Stimulated activated CD8-positive, alpha-beta memory T cell treated with anti-CD3 and anti-CD28 coated beads, Interleukin-7, amount 100 ng/mL, for 1 hour (primary cell): ENCODE measurements at places on chromosomes 5 and 9.

DNA sequence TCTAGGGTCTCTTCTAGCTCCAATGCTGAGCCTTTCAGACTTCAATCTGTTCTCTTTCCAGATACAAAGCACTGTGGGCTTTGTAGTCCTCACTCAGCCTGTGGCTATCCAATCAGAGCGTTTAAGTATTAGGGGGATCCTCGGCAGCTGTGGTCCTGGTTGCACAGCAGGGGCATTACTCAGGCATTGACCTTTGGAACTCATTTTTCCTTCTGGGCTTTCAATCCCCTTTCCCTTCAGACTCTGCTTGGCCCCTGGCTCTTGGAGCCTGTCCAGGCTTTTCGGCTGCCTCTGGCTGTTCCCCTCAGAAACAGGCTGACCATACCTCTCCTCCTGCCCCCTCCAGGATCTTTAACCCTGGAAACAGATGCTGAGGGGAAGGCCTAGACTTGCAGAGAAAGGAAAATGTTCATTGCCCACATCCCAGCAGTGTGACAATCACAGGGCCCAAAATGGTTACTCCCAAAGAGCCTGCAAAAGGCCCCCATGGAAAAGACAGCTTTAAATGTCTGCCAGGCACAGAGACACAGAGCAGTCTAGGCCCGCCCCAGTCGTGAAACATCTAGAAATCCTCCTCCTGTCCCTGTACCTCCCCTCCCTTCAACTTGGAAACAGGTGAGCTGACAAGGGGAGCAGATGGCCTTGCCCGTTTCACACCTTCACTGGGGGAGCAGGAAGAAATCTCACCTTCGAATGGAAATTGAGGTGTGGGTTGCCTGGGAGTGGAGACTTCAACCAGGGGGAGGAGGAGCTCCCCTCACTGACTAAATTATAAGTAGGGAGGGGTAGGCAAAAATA lies 13.7 kb downstream of the C1QTNF2 start:
- DNase-seq: no peak

- DNase-seq: no peak
These were observed 37.3 kb upstream of the ALDOB start for GRCh38 chr9:101472891-101473290.

DNA sequence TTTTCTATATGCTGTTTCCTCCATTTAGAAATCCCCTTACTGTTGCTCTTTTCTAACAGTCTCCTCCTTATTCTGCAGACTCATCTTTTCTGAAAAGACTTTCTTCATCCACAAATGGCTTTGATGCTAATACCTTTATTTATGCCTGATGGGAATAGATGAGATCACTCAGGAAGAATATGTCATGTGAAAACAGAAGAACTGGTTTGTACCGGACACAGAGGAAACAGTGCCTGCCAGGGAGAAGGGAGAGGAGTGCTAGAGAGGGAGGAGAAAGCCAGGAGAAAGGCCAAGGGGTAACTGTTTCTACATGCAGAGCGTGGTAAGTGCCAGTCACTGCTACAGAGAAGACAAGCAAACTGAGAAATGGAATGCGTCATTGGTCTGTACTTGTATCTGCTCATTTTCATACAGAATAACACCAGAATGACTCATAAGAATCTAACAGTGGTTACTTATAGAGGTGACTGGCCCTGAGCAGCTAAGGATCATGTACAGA lies 45.9 kb upstream of the PJA2 start:
- no peak for DNase-seq

DNA sequence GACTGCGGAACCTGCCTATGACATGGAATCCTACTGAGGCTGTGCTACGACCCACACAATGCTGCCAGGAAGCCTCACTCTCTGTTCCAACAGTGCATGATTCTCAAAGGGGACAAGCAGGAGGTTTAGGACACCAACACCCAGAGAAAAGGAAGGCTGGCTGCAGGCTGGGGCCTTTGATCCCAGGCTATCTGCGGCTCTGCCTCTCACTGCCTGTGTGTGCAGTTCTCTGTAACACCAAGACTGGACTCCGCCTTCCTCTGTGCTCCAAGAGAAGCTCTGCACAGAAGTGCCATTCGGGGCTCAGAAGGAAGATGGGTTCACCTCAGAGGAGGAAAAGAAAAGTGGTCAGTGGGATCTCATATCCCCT lies 20.5 kb downstream of the ANKH start:
- no peak for DNase-seq

GRCh38 chr9:34929506-34930102 lies 28.5 kb upstream of the PHF24 start:
- peak; percentile 2 for DNase-seq

DNA sequence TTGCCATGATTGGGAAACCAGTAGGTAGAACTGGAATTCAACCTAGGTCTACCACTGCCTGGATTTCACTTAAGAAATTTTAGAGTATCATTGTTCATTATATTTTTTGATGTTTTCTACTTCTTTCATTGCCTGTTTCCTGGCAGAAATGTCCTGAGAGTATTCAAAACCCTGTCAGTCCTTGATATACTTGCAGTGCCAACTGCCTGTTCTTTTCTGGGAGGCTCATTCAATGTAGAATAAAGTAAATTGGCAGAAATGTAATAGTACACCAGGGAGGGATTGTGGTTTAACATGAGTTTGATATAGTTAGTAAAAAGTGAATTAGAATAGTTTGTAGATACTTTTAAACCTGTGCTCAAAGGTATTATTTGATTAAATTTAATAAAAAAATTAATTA lies 286.3 kb downstream of the FBXL7 start:
- no peak for DNase-seq

- DNase-seq: no peak
These were observed 286.6 kb upstream of the POU5F2 start for GRCh38 chr5:94028001-94028400.

DNA sequence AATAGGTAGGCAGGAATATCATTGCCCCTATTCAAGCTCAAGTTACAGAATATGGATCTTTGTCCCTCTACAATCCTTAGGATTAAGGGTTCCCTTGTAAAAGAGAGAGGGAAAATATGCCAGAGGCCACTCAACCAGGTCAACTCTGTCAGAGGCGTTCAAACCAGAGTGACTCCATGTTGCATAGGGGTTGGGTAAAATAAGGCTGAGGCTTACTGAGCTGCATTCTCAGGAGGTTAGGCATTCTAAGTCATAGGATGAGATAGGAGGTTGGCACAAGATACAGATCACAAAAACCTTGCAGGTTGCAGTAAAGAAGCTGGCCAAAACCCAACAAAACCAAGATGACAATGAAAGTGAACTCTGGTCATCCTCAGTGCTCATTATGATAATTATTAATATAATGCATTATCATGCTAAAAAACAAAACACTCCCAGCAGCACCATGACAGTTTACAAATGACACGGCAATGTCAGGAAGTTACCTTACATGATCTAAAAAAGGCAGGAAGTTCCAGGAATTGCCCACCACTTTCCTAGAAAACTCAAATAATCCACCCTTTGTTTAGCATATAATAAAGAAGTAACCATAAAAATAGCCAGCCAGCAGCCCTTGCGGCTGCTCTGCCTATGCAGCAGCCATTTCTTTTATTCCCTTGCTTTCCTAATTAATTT lies 64.8 kb downstream of the ERP44 start:
- no peak for DNase-seq

GRCh38 chr9:131008086-131008485 lies 888 bp upstream of the LAMC3 start:
- no peak for DNase-seq

DNA sequence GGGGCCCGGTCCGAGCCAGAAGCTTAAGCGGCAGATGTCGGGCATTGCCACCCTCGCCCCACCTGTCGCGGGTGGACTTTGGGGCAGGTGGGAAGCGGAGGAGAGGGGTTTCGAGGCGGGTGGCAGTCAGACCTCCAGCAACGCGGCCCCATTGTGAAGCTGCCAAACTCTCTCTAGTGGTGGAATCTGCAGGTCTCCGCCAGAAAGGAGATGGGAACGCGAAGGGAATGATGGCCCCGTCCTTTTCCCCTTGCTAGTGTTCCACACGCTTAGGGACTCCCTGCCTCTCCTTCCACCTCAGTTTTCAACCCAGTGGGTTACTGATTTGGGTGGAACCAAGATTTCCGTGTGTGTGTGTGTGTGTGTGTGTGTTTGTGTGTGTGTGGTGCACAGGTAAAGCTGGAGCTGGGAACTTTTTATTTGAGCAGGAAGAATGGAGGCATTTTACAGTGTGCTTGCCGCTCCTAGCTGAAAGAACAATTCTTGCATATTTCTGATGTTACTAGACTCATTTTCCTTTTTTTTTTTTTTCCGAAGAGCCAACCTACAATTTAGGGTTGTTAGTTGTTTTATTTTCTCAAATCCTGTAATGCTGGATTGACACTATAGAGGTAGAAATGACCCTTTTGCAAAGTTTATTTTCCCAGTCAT lies 1.3 kb downstream of the MACIR start:
- DNase-seq: no peak

DNA sequence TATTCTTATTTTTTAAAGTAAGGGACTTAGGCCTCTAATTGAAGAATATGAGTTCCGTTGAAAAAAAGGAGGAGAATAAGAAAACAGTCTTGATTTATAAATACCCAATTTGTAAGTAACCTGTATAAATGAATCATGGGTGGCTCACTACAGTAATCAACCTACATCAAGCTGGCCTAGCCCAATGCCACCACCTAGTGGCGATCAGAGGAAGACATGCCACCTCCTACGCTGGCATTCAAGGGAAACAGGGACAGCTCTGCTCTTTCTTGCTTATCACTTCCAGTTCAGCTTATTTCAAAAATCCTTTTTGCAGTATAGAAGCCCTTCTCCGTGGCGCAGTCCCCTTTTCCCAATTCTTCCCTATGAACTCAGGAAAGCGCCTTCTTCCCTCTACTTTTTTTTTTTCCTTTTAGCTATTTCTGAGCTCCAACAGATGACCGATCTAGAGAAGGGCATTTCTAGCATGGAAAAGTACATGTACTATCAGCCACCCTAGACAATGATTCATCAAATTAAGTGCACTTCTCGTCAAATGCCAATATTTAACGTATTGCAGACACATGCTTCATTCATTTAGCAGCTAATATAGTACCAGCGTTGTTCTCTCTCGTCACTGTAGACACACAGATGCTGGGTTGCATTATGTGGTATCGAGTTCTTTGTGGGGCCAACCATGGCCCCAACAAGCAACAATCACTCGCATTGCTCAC lies 28.3 kb downstream of the PTPN3 start:
- peak; percentile 2 for DNase-seq

GRCh38 chr5:1324719-1325190 lies 20.1 kb downstream of the CLPTM1L start:
- no peak for DNase-seq

GRCh38 chr9:134187110-134187531 lies 22.8 kb upstream of the RNU6ATAC start:
- no peak for DNase-seq

DNA sequence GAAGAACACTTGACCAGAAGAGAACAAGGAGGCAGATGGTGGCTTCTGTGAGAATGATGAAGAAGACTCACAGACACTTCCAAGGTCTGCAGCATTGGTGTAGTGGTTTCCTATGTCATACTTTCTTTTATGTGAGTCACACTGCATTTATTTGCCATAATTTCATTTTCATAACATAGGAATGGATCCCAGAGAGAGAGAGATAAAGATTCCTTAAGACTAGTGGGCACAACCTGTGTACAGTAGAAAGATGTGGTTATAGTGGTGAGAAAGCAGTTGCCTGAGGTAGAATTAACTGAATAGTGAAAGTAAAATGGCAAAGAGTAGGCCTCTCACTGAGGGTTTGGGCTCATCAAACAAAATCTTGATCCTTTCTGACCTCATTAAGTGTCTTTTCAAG lies 7.6 kb upstream of the CCDC152 start:
- no peak for DNase-seq

DNA sequence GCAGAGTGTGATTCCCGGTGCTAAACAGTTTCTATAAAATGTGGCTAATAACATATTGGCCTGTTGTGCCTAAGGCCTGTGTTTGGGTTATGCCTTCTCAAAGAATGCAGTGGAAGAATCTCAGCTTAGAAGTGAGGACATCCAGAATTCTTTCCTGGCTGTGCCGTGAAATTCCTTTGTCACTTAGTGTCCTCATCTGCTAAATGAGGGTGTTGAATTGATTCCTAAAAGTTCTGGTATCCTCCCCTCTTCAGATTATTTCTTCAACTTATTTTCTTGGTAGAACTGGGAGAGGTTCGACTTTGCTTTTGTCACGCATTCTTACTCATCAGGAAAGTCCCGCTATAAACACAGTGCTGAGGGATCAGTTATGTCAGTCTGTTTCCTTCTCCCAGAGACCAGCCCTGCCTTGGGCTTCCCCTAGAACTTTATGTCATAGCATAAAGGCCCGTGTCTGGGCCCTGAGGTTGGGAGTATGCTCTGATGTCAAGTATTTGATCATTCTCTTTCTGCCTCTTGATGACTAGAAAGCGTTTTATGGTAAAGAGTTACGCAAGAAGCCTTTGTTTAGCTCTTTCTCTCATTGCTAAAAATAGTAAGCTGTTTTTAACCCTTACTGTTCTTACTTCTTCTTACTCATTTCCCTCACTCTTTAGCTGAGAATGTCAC lies 29.5 kb downstream of the MTAP start:
- DNase-seq: no peak

DNA sequence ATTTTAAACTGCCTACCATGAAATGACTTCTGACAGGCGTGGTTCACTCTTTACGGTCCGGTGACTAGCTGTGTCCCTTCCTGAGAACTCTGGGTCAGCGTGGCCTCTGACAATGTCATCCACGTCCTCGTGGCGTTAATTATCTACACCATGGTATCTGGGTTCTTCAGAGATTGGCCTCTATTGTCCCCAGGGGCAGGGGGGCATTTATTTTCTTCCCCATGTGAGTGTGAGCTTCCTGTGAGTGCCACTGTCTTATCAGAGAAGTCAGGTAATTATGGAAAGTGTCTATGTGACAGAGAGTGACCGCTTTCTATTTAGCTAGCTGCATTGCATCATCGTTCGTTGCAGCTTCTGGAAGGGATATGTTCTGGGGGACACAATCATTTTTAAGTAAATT lies 77.2 kb downstream of the FBXL7 start:
- no peak for DNase-seq

- DNase-seq: no peak
These were observed 135.3 kb downstream of the ROR2 start for GRCh38 chr9:91814753-91815152.

- no peak for DNase-seq
These were observed 2287.4 kb upstream of the WWC1 start for GRCh38 chr5:166004006-166004405.

- no peak for DNase-seq
These were observed 22.3 kb downstream of the FAM78A start for GRCh38 chr9:131253891-131254491.

GRCh38 chr5:115072266-115073064 lies 97.2 kb downstream of the TRIM36 start:
- DNase-seq: no peak
